Smooth muscle cell of the coronary artery (primary cell): ENCODE measurements at places on chromosomes 2 and 18. TPM values are rescaled to one million over a fixed set of nuclear protein-coding genes. Genes with fewer than 3 reads are reported as not detected.

INPP5D gene
- 0.12 and 0.83 TPM in 2 replicates for total RNA-seq

VWA3B gene
- total RNA-seq, result not detected in 2 replicates

MOCOS gene
- total RNA-seq, result 0.68 and 4.7 TPM in 2 replicates

STON1 gene
- total RNA-seq, result 4.2 and 9.5 TPM in 2 replicates

UNC80 gene
- total RNA-seq, result under 0.01 TPM in 1 of 2 replicates, not detected in the other

DSG2 gene
- under 0.01 and 8.9 TPM in 2 replicates for total RNA-seq

CABYR gene
- total RNA-seq, result 2.0 and 3.4 TPM in 2 replicates

FZD7 gene
- total RNA-seq, result 8.0 and 10.4 TPM in 2 replicates

POLE4 gene
- total RNA-seq, result 28.2 and 35.9 TPM in 2 replicates

TPO gene
- total RNA-seq, result not detected in 2 replicates

LYG2 gene
- not detected in 2 replicates for total RNA-seq

ITGB6 gene
- total RNA-seq, result 0.15 TPM in 1 of 2 replicates, not detected in the other

RBM44 gene
- 0.12 and 0.30 TPM in 2 replicates for total RNA-seq

TANC1 gene
- 23.3 and 61.2 TPM in 2 replicates for total RNA-seq
